ENCODE measurements at places on chromosomes 16 and 17. TPM values are rescaled to one million over a fixed set of nuclear protein-coding genes. Genes with fewer than 3 reads are reported as not detected.

OR1F1 gene
- not detected for total RNA-seq

GFAP gene
- total RNA-seq = 0.54 TPM

CLEC18B gene
- 0.94 TPM for total RNA-seq

SLC5A11 gene
- total RNA-seq = 1.9 TPM

PRSS33 gene
- total RNA-seq = not detected

WSCD1 gene
- total RNA-seq = 61.2 TPM

BHLHA9 gene
- total RNA-seq = not detected

KRTAP4-9 gene
- not detected for total RNA-seq

CCL13 gene
- total RNA-seq = not detected

ZNRF1 gene
- total RNA-seq = 13.4 TPM

CETP gene
- total RNA-seq = 34.5 TPM

OTOA gene
- total RNA-seq = 2.6 TPM

C1QTNF8 gene
- not detected for total RNA-seq

GAST gene
- not detected for total RNA-seq

YPEL2 gene
- total RNA-seq = 39.7 TPM

TTC19 gene
- 34.3 TPM for total RNA-seq

C1QTNF1 gene
- 72.2 TPM for total RNA-seq

KRTAP2-3 gene
- total RNA-seq = not detected

SMPD3 gene
- total RNA-seq = 2.9 TPM

Data from spleen (tissue), 13 donors.